Calu3 (cell line): ENCODE measurements at places on chromosomes 1 and 21. TPM values are rescaled to one million over a fixed set of nuclear protein-coding genes. Genes with fewer than 3 reads are reported as not detected.
A peak's percentile ranks its signal among the peaks of the same experiment; 100 is the strongest.

DNA sequence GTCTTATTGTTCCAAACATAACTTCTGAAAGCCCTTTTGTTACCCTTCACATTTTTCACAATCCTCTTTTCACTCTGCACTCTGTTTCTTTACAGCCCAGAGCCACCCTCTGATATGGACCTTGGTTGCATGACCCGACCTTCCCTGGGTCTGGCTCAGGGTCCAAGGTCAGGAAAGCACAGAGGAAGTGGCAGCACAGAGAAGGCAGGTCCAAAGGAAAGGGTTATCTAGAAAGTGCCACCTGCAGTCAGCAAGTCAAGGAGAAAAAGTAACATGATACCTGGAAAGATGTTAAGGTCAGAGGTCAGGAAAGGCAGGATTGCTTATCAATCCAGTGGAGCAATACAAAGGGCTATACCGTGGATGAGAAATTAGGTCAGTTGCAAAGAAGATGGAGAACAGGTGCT lies 18.4 kb downstream of the BCAR3 start:
- peak overlapping the region; percentile 53 for H3K4me3 ChIP-seq
- H3K36me3 ChIP-seq = peaks cover 9% of the 10 kb centered on the region
- no peak for DNase-seq
- H3K27me3 ChIP-seq = no peaks in the 10 kb centered on the region

DNA sequence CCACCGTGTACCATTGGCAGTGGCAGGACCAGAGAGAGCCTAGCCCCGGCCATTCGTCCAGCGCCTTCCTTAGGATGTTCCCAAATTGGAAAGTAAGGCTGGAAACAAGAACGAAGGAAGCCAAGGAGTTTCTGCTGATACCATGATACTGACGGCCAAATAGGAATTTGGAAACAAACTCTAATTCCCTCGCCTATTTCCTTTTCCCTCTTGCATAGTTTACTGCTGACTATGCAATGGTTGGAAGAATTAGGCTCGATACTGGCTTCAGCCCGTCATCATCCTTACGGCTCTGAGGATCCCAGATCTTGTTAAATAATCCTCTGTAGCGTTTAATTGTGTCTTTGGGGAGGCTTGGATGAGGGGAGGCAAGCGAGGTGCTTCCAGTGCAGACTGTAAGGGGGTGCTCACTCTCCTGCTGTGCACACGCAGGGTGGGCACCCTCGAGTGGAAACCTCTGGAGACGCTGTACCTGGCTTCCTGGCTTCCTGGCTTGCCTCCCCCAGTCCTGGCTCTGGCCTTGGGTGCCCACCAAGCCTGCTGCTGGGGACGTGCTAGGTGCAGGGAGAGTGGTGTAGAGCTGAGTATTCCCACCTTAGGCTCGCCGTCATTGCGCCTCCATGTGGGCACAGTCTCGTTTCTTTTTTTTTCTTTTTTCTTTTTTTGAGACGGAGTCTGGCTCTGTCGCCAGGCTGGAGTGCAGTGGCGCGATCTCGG lies 27.4 kb upstream of the CAMTA1 start:
- no peak overlapping the region for H3K27ac ChIP-seq
- H3K27me3 ChIP-seq = peaks cover 18% of the 10 kb centered on the region
- no peaks in the 10 kb centered on the region for H3K36me3 ChIP-seq
- no peaks in the 10 kb centered on the region for H3K4me1 ChIP-seq

GRCh38 chr1:151547119-151547899 lies 7.2 kb downstream of the TUFT1 start:
- no peaks in the 10 kb centered on the region for H3K27me3 ChIP-seq
- H3K4me1 ChIP-seq = peaks cover 86% of the 10 kb centered on the region
- peak; percentile 93 for DNase-seq
- peak overlapping the region; percentile 45 for H3K4me3 ChIP-seq
- peak overlapping the region; percentile 74 for H3K27ac ChIP-seq

- no peak overlapping the region for H3K27ac ChIP-seq
- H3K27me3 ChIP-seq = no peaks in the 10 kb centered on the region
- no peaks in the 10 kb centered on the region for H3K36me3 ChIP-seq
- H3K4me3 ChIP-seq = no peak overlapping the region
Measured at GRCh38 chr1:172239901-172240300, 180.6 kb upstream of the C1orf105 start.

DNA sequence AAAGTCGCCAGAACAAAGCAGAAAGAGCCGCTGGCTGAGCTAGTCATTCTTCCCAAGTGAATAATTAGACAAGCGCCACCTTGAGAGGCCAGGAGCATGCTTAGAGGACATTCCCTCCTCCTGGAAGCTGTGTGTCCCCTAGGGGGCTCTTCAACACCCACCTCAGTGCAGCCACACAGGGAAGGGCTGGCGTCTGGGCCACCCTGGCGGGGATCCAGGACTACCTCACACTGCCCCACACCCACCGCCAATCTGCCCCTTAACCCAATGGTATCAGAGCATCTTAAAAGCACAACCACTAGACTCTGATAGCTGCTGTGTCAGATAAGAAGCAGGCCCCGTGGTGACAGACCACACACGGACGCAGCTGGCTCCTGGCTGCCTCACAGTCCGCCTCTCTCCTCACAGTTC lies 24.9 kb downstream of the SETD4 start:
- no peak overlapping the region for H3K4me3 ChIP-seq
- peaks cover 9% of the 10 kb centered on the region for H3K36me3 ChIP-seq
- no peak overlapping the region for H3K27ac ChIP-seq
- no peaks in the 10 kb centered on the region for H3K27me3 ChIP-seq

DNA sequence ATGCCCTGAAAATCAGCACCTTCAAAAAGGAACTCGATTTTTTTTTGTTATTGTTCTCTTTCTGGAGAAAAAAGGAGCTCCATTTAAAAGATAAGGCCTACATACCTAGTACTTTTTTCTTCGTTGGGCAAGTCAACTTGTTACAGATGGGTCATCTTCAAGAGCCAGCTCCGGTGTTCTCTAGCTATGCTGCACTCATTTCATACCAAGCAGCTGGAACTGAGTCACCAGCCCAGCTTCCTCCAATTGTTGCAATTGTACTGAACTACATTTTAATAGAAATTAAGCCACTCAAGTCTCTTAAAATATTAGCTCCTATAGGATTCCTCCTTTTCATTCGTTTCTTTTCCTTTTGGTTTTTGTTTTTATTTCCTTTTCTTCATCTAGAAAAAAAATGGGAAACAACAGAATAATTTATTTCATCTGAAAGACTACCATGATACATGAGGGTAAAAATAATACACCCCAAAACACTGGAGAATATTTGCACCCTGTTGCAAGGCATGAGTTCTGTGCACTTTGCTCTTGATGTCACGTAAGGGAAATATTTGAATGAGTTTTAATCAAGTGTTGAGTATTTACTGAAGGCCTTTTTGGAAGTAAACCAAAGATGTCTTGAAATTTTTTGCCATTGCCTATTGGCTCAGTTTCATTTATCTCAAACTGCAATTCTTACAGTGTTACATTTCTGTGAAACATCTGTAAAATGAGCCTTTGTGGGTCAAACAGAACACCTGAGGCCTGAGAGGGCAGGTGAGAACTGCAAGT lies 60.5 kb downstream of the CLIC4 start:
- no peak overlapping the region for H3K4me3 ChIP-seq
- H3K27ac ChIP-seq = no peak overlapping the region
- no peaks in the 10 kb centered on the region for H3K4me1 ChIP-seq
- no peaks in the 10 kb centered on the region for H3K27me3 ChIP-seq

DNA sequence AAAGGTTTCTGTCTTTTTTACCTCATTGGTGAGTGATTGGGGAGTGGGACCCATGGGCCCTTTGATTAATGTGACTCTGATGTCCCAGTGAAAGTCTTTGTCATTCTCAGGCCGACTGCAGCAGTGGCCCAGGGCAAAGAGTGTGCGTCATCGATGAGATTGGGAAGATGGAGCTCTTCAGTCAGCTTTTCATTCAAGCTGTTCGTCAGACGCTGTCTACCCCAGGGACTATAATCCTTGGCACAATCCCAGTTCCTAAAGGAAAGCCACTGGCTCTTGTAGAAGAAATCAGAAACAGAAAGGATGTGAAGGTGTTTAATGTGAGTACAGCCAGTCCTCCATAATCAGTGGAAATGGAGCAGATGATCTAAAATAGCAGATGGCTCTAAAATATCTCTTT lies 19.4 kb downstream of the NTPCR start:
- no peak overlapping the region for H3K27ac ChIP-seq
- DNase-seq = no peak
- H3K4me1 ChIP-seq = no peaks in the 10 kb centered on the region
- no peak overlapping the region for H3K4me3 ChIP-seq
- H3K36me3 ChIP-seq = peaks cover 8% of the 10 kb centered on the region

GRCh38 chr1:238063454-238063853 lies 172.7 kb upstream of the ZP4 start:
- DNase-seq = peak; percentile 86
- no peaks in the 10 kb centered on the region for H3K36me3 ChIP-seq
- H3K27ac ChIP-seq = peak overlapping the region; percentile 63
- no peaks in the 10 kb centered on the region for H3K27me3 ChIP-seq
- peaks cover 42% of the 10 kb centered on the region for H3K4me1 ChIP-seq

GRCh38 chr1:235470741-235471439 lies 33.4 kb downstream of the B3GALNT2 start:
- no peak for DNase-seq
- H3K27me3 ChIP-seq = no peaks in the 10 kb centered on the region
- H3K4me3 ChIP-seq = no peak overlapping the region
- H3K27ac ChIP-seq = no peak overlapping the region
- H3K4me1 ChIP-seq = peaks cover 11% of the 10 kb centered on the region

DNA sequence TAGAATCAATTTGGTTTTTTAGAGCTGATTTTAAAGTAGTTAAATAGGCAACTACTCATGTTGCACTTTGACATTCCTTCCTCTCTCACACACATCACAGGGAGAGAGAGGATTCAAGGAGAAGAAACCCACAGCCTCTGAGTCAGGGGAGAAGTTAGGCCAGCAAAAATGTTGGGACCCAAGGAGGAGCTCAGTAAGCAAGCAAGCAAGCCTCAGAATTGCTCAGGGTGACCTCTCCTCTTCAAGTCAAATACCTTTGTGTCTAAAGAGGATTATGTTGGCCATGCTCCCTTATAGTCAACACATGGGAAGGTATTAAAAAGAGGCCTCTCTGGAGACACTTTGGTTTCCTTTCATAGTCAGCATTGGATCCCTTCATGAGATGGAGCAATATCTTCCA lies 80.5 kb upstream of the WARS2 start:
- no peak for DNase-seq
- no peak overlapping the region for H3K4me3 ChIP-seq
- no peak overlapping the region for H3K27ac ChIP-seq
- no peaks in the 10 kb centered on the region for H3K27me3 ChIP-seq
- no peaks in the 10 kb centered on the region for H3K4me1 ChIP-seq
- H3K36me3 ChIP-seq = no peaks in the 10 kb centered on the region

DNA sequence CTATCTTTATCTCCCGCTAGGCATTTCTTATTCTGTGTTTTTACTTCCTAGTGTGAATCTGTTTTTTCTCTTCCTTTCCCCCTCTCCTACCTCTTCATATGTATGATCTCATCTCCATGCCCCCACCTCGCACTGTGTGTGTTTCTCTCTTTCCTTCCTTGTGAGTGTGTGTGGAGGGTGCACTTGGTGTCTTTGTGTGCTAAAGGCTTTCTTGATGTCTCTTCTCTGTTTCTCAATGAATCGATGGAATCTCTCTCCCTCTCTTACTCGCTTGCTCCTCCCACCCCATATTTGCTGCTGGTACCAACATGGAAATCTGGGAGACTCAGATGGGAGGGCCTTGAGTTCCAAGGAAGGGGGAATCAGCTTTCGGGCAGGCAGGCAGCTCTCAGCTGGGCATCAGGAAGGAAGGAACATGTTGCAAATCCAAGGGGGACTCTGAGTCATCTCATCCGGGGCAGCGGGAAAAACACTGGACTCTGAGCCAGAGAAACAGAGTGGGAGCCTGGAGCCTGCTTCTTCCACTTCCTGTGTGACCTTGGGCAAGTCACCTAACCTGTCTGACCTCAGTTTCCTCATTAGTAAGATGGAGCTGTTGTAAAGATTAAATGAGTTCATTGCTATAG lies 147.5 kb downstream of the PTPRU start:
- peaks cover 10% of the 10 kb centered on the region for H3K4me1 ChIP-seq
- no peak overlapping the region for H3K27ac ChIP-seq
- no peak overlapping the region for H3K4me3 ChIP-seq
- DNase-seq = no peak
- H3K36me3 ChIP-seq = no peaks in the 10 kb centered on the region

DNA sequence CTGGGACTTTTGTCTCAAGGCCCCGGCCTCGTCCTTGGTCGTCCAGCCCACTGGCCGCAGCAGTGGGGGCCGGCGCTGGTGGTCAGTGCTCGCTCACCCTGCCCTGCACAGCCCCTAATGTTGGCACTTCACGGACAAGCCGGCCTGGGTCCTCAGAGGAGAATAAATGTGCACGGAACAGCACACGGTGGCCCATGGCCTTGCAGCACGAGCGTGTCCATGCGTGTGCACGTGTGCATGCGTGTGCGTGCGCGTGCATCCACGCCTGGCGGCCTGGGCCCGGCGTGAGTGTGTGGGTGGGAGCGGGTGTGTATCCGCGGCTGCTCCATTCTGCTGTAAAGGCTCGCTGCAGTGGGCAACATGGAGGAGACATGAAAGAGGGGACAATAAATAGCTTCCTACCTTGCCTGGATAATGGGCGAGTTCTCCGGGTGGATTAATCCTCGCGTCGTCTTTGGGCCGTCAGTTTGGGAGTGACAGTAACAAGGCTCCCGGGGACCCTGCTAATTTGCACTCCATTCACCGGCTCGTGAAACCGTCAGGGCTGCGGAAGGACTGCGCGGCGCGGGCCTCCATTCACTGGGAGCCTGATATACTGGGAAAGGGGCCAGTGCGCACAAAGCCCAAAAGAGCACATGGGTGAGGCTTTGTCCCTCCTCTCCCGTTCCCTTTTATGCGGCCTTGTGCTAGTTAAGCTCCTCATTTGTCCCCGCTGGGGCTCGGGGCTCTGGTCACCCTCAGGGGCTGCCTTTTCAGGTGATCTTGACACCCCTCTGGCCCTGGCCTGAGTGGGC lies 142.8 kb downstream of the PRDM16 start:
- H3K27me3 ChIP-seq = peaks cover 55% of the 10 kb centered on the region
- H3K36me3 ChIP-seq = no peaks in the 10 kb centered on the region
- no peaks in the 10 kb centered on the region for H3K4me1 ChIP-seq
- DNase-seq = no peak
- no peak overlapping the region for H3K4me3 ChIP-seq

DNA sequence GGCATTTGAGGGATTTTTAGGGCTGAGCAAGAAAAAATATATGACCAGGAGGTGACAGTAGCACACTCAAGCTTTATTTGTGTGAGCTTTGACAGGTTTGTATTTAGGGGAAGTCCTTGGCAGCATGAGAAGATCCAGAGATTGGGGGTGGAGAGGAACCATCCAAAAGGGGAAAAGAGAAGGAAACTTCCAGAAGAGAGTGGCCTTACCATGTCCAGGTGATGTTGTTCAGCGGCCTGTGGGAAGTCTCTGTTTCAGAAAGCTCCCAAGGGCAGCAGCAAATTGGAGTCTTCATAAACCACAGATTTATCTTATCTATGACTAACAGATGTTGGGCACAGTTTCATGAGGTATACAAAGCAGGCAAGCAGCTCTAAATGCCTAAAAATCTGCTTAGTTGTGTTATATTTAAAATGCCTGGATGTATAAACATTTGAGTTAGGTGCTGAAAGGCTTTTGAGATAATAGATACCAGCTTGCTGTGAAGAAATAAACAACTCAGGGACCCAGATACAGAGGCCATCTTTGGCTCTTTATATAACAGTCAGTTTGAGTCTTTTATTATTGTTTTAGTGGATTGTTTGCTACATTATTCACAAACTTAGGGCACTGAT lies 21.2 kb upstream of the ADAR start:
- peaks cover 17% of the 10 kb centered on the region for H3K27me3 ChIP-seq
- peak overlapping the region; percentile 6 for H3K27ac ChIP-seq
- no peak for DNase-seq
- H3K36me3 ChIP-seq = peaks cover 22% of the 10 kb centered on the region
- no peak overlapping the region for H3K4me3 ChIP-seq
- peaks cover 10% of the 10 kb centered on the region for H3K4me1 ChIP-seq

The KCNQ4 gene
- total RNA-seq = 0.92 and 1.4 TPM in 2 replicates

The LUZP1 gene
- 17.4 and 19.2 TPM in 2 replicates for total RNA-seq

The MEF2D gene
- 48.4 and 54.1 TPM in 2 replicates for total RNA-seq

The SLC16A4 gene
- 0.83 and 1.2 TPM in 2 replicates for total RNA-seq
